ENCODE measurements at places on chromosomes 16 and 17. TPM values are rescaled to one million over a fixed set of nuclear protein-coding genes. Genes with fewer than 3 reads are reported as not detected.
A peak's percentile ranks its signal among the peaks of the same experiment; 100 is the strongest.

- H3K4me3 ChIP-seq: no peak overlapping the region
- DNase-seq: peak; percentile 77
- H3K36me3 ChIP-seq: peaks cover 15% of the 10 kb centered on the region
Measured at GRCh38 chr17:61837175-61838051, 25.9 kb downstream of the BRIP1 start.

DNA sequence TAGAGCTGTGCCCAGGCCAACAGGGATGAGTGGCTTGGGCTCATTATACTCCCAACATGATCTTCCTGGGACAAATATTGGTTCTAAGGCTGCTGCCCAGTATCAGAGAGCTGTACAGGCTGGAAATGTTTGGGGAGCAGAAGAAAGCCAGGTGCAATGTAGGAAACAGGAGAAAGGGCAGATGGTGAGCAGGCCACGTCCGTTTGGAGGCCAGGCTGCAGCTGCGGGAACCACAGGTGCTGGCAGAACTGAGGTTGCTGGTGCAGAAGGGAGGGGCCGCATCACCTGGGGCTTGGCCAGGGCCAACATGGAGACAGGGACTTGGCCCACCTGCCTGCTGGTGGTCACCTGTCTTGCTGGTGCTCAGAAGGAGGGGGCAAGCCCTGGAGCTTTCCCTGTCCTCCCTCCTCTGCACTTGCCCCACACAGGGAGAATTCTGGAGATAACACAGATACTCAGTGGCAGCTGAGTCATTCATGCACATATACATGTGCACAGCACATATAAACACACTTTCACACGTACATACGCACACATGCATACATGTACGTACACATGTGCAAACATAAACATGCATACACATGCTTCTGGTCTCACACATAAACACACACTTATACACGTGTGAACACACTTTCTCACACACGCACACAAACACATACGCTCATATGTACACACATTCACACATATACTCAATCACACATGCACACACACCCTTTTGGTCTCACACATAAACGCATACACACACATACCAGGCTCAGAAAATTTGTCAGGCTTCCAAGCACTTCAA lies 67.7 kb downstream of the WSCD1 start:
- no peak for DNase-seq
- H3K4me3 ChIP-seq: no peak overlapping the region
- no peaks in the 10 kb centered on the region for H3K27me3 ChIP-seq
- no peak overlapping the region for H3K27ac ChIP-seq
- H3K36me3 ChIP-seq: no peaks in the 10 kb centered on the region

CFAP97D1 gene
- total RNA-seq: not detected

GRCh38 chr16:72291531-72291981 lies 119.6 kb upstream of the PMFBP1 start:
- H3K27ac ChIP-seq: no peak overlapping the region
- no peaks in the 10 kb centered on the region for H3K4me1 ChIP-seq
- no peaks in the 10 kb centered on the region for H3K36me3 ChIP-seq
- no peak for DNase-seq
- H3K27me3 ChIP-seq: no peaks in the 10 kb centered on the region
- no peak overlapping the region for H3K4me3 ChIP-seq

C17orf50 gene
- not detected for total RNA-seq

DNA sequence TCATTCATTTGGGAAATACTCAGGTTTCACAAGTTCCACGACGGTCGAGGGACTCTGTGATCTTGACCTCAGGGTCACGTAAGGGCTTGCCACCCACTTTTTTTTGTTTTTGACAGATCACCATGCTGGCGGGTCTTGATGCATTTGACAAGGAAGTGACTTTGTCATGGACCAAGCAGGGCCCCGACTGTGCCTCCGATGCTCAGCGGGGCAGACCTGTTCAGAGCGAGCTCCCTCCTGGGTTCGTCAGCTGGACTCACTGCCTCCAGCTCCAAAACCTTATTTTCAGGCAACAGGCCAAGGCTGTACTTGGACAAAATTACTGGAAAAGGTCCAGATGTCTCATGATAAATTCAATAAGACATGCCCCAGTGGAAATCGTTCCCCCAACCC lies 9.0 kb upstream of the CLEC18A start:
- H3K4me1 ChIP-seq: no peaks in the 10 kb centered on the region
- no peak overlapping the region for H3K4me3 ChIP-seq
- no peak for DNase-seq
- no peaks in the 10 kb centered on the region for H3K27me3 ChIP-seq
- H3K36me3 ChIP-seq: peaks cover 15% of the 10 kb centered on the region
- H3K27ac ChIP-seq: no peak overlapping the region

HS3ST3B1 gene
- total RNA-seq: 13.0 TPM

DNA sequence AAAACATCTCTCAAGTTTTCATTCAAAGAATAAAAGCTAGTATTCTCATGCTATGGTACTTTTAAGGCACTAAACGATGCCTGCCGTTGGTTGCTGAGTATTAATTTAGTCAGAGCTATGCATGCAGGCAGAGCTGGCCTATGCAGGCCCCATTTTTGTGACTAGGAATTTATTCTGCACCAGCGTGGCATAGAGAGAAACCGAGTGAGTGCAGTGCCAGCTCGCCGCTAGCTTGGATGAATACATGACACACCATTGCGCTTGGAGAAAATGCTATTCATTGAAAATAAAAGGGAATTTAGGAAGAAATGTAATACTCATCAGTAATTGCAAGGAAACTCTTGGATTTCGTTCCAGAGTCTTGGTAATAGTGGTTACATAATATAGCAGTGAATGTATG lies 231.6 kb upstream of the RBFOX1 start:
- H3K27ac ChIP-seq: no peak overlapping the region
- H3K4me3 ChIP-seq: no peak overlapping the region
- no peaks in the 10 kb centered on the region for H3K36me3 ChIP-seq

RPAIN gene
- total RNA-seq: 29.6 TPM
